ENCODE measurements at places on chromosomes 6 and 20.

GRCh38 chr6:139335447-139336210 lies 38.8 kb downstream of the CITED2 start:
- DNase-seq: no peak

DNA sequence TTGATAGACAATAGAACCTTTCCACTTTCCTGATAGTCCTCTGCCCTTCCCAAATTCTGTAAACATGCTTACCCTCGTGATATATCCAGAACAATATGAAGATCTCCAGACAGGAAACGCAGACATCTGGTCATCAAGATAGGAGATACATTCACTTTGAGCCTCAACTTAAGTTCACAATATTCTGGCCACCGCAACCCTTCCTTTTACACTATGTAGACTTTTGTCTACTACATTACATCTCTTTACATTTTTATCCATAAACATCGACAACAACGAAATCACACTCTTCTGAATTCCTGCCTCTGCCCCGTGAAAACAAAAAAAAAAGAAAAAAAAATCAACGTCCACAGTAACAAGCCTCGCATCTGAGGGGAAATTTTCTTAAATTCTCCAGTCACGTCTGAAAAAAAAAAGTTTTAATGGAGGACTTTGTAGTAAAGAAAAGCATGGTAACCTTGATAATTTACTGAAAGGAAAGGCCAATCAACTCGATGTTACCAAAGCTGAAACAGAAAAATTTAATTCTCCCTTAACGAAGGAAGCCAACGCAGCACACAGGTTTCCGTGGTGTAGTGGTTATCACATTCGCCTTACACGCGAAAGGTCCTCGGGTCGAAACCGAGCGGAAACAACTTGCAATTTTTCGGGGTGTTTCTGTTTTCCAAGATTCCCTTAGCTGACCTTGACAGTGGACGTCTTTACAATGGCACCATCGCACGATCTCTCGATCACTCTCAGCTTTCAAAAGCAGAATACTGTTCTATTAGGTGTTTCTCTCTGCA lies 21.8 kb downstream of the POM121L2 start:
- no peak for DNase-seq

- DNase-seq: no peak
Measured at GRCh38 chr6:139282684-139283083, 9.1 kb downstream of the TXLNB start.

DNA sequence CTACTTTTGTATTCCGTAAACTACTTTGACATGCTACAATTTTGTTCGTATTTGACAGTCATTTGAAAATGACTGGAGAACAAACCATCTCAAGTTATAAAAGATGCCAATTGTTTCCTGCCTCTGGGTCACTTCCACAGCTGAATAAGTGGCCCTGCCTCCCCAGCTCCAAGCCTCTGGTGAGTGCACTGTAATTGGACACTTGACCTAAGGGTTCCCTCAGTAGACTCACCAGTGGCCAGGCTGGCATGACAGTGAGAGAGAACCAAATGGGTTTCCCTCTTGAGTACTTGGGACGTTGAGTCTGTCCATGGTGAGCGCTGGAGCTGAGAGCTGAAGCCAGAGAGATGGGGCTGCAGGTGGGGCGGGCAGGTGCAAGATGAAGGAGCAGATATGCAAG lies 57.1 kb downstream of the SLC35D3 start:
- DNase-seq: no peak

GRCh38 chr6:33297406-33297955 lies 1.3 kb downstream of the RGL2 start:
- no peak for DNase-seq

GRCh38 chr20:57509665-57510237 lies 15.2 kb downstream of the CTCFL start:
- DNase-seq: no peak

- DNase-seq: no peak
Measured at GRCh38 chr6:17869010-17869752, 118.3 kb downstream of the KIF13A start.

DNA sequence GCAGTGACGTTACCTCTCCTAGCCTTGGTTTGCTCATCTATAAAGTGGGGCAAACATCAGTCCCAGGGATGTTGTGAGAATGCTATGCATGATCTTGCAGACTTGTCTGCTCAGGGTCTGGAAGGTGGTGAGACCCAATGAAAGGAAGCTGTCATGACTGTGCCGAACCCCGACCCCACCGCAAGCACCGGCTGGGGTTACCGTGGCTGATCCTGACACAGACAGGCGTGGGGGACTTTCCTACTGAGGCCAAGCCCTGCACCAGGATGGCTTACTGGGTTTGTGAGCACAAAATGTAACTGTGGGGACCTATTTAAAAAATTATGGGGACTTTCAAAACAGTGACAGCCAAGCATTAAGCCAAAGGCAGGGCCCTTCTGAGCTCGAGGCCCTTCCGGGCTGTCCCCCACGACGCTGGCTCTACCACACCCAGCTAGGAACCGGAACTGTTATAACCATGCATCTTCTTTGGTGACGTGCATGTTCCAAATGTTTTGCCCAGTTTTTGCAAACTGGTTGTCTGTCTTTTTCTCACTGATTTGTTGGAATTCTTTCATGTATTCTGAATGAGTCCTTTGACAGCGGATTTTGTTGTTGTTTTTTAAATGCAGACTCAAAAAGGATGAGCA lies 76.6 kb upstream of the PMEPA1 start:
- no peak for DNase-seq

DNA sequence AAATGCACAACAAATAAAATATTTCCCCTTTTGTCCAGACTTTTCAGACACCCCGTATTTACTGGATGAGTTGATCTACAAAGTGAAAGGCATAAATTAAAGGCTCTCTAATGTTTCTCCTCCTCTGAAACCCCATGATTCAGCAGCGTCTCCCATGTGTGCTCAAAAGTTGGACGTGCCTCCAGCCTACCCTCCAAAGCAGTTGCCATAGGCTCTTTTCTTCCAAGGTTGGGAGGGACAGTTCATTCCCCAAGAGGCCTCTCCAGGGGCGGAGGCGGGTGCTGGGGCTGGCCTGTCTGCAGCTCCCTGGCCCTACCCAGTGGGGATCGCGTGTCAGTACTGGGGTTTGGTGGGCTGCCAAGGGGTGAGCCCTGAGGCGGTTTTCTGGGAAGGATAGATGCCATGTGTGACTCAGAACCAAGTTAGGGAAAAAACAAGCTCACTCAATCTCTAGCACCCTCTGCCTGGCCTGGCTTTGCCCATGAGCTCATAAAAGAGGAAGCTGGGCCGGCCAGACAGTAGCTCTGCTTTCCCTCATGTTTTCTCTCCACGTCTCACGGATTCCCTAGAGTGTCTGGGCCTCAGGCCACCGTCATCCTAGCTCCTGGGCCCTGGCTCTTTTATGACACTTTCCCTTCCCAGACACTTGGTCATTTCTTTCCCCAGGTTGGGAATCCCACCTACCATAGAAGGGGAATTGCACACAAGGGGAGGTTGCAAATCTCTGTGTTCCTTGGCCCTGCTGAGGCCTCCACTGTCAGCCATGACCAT lies 8.0 kb upstream of the IER3 start:
- no peak for DNase-seq

GRCh38 chr6:21438237-21438985 lies 155.1 kb upstream of the SOX4 start:
- no peak for DNase-seq

DNA sequence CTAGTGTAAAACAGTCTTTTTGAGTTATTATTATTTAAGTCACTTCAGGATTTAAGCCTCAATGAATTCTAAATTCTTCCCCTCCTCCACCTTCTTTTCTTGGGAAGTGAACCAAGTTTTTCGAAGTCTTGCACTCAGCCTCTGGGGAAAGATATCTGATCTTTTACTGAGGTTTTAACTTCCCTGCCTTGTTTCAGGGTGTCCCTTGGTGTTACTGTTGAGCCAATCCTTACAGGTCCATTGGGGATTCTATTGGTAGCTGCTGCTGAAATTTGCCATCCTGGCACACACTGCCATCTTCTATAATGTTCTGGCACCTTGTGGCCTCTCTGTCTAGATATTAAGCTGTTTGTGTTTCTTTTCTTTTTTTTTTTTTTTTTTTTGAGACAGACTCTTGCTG lies 31.7 kb downstream of the BEND6 start:
- no peak for DNase-seq

- no peak for DNase-seq
Measured at GRCh38 chr6:150560884-150561219, 38.8 kb upstream of the PLEKHG1 start.

DNA sequence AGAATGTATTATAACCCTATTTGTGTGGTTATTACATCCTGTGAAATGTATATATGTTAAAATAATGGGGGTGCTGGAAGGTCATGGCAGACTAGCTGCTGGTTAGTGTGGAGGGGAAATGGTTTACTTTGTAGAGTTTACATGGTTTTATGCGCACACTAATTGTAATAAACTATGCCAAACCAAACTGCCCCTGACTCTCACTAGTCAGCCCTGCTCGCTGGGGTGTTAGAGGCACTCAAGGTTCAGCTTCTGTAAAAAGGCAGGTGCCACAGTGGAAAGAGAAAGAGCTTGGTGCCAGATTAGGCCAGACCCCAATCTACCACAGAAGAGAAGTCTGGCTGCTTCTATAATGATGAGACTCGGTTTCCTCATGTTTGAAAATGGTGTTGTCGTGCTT lies 52.7 kb downstream of the GOPC start:
- no peak for DNase-seq

- no peak for DNase-seq
Measured at GRCh38 chr6:97110149-97110548, 172.9 kb downstream of the MMS22L start.

DNA sequence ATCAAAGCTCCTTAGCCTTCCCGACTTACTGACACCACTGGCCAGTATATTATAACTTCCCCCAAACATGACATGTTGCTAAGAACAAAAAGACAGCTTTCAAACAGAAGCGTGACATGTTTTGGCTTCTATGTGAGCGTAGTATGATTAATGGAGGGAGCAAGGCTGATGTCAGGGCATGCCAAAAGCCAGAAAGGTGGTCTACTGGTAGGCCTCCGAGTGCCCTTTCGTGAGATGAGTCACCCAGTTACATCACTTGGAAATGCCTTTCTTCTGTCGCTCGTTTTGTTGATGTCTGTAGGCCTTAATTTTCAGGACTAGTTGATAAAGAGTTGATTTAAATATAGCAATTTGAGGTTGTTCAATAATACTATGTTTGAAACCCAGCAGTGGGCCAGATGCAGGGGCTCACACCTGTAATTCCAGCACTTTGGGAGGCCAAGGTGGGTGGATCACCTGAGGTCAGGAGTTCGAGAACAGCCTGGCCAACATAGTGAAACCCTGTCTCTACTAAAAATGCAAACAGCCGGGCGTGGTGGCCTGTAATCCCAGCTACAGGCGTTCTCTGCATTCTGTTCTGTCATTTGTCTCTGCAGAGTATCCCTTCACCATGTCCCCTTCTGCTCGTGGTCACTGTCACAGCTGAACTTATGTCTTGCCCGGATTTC lies 53.3 kb downstream of the CNKSR3 start:
- DNase-seq: no peak

All from NCI-H2029 treated with DMSO at 0.1 percent for 48 hours (cell line).